ENCODE measurements at places on chromosomes 7 and 10.

GRCh38 chr7:48074204-48074654 lies 14.8 kb upstream of the UPP1 start:
- no peak for DNase-seq

GRCh38 chr10:97640868-97641811 lies 669 bp downstream of the PI4K2A start:
- peak; percentile 52 for DNase-seq

- DNase-seq: no peak
Observed at GRCh38 chr7:131105294-131105798, 222.3 kb upstream of the MKLN1 start.

DNA sequence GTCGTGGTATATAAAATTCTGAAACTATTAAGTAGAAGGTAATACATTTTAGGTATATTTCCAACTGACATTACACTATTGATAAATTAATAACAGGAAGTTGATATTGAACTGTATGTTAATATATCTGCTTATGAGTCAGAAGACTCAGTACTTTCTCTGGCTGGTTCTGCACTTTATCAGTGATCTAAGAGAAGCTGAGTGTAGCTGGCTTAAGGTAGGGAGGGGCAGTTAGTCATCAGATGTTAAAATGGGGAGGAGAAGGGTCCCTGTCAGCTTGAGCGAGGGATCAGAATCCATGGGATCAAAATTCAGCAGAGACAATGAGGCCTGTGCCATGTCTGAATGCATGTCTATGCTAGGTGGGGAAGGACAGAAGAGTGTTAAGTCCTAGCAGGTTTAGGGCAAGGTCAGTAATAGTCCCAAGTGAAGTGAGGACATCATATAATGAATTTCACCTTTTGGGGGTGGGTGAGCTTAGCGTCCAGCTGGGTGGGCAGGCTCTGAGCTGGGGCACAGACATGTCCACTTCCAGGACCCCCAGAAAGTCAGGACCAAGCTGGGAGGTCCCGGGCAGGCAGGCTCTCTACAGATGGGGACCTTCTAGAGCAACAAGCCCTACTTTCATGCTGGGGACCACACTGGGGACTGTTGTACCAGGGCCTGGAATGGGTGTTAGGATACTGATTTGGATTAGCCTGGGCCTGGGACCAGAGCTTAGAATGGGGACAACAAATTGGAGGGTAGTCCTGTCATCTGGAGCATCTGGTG lies 82.9 kb downstream of the WDFY4 start:
- DNase-seq: peak; percentile 8

GRCh38 chr10:4138146-4138721 lies 353.2 kb upstream of the KLF6 start:
- no peak for DNase-seq

DNA sequence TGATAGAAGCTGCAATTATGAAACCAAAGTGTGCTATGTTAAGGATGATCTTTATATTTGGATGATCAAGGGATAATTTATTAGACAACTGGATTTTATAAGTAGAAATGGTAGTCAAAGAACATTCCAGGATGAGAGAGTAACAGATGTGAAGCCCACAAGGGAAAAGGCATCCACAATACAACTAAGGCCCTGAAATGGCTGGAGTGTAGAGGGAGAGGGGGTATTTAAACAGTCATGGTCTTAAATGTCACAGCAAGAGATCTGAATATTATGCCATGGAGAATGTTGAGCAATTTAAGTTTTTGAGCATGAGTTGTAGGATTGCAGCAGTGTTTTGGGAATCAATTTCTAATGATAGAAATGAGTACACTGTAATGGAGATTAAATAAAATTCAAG lies 282.3 kb upstream of the DKK1 start:
- no peak for DNase-seq

DNA sequence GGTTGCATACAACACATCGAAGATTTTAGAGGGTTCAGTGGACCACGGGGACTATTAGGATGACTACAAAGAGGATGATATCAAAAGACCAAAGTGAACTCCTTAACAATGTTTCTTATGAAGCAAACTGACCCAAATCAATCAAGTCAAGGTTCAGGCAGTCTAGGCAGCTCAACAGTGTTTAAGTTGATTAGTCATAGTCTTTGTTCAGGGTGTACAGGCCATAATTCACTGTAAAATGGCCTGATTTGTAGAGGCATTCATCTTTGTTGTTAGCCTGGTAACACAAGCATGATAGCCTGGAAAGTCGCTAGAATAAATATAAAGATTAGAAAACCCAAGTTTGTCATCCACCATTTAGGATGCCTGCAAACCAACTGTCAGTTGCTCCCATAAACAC lies 32.6 kb downstream of the ANTXRL start:
- no peak for DNase-seq

DNA sequence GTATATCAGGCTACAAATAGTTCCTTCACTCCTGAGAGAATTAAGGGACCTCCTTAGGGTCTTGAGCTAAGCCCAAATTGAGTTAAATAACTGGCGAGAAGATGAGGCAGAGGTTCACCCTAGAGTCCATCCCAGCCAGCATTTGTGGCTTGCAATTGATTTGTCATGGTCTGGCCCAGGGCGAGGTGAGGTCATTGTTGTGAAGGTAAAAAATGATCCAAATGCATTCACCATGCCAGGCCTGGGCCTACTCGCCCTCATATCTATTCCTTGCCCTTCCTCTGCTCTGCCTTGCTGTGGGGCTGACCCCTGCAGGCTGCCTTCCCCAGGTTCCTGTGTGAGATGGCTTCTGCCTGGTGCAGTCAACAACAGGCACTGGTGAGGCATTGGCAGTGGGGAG lies 207.2 kb downstream of the ZNF365 start:
- no peak for DNase-seq

DNA sequence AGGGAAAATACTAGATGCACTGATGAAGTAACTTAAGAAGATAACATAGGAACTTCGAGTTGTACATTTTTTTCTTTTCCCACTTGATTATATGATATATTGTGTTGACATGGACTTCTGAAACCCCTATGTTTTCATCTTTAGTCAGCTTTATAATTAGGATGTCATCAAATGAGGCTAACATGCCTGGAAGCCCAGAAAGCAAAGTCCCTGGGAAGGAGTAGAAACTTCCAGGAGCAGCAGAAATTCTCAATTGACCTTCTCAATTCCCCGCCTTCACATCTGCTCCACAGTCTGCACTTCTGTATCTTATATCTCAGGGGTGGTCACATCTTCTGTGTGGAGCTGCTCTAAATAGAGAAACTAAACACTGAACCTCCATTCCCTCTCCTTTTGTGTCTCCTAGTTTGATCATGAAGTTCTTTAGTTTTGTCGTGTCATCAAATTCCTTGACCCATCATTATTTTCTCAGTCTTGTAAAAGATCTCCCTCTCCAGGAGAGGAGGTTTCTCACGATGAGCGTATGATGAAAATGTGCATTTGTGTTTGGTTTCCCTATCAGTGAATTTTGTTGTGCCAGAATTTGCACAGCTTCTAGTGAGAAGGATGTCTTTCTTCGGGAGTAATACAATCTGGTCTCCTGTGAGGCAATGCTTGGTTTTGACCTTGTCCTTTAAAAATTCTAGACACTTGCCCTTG lies 303.3 kb downstream of the SUGCT start:
- DNase-seq: no peak

DNA sequence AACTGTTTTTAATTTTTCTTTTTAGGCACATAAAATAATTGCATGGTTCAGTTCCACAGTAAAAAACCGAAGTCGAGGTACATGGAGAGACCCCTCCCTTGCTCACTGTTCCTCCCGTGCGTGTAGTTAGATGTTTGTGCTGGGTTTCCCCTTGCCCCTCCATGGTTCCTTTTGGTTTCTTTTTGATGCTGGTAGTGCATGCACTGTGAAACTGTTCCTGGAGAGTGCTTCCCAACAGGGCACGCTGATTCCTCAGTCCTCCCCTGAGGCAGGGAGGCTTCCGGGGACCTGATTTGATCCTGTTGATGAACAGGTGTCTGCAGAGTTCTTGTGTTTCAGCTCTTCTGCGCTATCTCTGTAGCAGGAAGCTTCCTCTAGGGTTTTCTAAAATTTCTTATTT lies 69.5 kb downstream of the ADCY1 start:
- DNase-seq: no peak

DNA sequence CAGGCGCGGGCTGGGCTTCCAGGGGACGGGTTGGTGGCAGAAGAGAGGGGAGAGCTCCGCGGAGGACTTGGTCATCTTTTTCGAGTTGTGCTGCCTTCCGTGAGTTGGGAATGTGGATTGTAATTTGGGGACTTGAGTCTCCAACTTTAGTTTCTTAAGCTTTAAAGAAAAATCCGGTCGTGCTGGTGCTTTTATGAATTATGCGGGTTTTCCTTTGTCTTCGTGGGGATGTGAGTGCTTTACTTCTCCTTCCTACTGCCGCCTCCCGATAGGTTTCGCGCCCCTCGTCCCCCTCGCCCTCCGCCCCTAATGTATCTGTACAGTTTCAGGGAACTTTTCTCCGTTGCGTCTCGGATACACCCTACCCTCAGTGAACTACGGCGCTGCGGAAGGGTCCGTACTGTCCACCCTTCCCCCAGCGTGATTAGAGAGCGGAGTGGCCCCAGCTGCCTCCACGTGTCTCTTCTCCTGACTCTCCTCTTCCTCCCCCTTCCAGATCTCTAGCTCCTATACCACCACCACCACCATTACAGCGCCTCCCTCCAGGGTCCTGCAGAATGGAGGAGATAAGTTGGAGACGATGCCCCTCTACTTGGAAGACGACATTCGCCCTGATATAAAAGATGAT lies 649 bp downstream of the SCD start:
- no peak for DNase-seq

DNA sequence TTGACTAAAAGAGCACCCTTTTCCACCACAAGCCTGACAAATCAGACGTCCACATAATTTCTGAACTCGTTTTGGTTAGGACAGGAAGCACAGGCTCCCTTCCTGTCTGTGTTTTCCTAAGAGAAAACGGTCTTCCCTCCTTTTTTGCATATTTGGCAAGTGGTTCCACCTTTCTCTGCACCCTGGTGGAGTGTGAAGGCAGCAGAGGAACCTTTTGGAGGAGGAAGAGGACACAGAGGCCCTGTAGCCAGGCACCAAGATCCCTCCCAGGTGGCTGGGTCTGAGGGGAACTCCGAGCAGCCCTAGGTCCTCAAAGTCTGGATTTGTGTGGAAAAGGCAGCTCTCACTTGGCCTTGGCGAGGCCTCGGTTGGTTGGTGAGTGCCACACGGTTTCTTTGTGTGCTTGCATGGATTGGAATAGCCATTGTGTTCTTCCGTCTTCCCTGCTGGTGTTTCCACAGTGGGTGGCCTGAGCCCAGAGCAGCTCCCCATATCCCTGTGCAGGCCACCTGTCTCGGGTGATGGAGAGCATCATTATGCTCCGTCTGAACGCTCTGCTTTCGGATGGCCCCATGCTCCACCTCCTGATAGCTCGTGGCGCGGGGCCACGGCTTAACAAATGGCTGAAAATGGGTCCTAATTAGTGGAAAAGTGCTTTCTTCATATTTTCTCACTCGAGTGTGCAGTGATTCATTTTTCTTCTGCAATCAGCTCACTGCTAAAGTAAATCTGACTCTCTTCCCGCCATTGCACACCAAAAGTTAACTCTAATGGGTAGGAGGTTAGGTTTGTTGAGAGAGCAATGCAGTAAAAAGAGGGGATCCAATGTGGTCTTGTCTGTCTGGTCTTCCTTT lies 4.2 kb downstream of the IKZF1 start:
- DNase-seq: peak; percentile 68

DNA sequence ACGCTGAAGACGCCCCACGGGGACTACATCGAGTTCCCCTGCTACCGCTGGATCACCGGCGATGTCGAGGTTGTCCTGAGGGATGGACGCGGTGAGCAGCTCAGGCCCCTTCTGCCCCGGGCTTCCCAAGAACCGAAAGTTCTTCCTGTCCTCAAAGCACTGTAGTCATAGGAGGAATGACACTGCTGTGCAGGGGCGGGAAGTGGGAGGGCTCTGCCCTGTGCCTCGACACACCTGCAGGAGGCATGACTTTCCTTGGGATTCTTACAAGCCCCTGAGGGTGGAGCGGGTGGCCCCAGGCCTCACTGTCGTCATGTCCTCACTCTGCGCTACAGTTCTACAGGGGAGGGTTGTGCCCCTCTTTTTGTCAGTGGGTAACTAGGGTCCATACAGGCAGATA lies 8.6 kb downstream of the ALOX5 start:
- no peak for DNase-seq

GRCh38 chr10:47046321-47047126 lies 135.3 kb downstream of the PTPN20 start:
- DNase-seq: no peak

DNA sequence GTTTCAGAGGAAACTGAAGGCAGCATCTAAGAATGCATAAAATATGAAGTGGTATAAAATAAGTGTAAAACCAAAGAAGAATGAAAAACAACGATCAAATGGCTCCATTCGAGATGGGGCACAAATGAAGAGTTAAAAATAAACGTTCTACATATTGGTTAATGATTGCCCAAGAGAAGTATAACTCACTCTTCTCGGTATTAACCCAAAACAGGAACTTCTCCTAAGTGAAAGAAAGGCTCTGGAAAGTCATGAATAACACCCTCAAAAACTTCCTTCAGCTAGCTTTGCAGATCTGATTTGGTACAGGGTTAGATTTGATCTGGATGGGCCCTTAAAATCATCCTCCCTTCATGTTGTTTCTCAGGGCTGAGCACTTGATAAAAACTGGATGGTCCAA lies 94.3 kb upstream of the ADO start:
- no peak for DNase-seq

DNA sequence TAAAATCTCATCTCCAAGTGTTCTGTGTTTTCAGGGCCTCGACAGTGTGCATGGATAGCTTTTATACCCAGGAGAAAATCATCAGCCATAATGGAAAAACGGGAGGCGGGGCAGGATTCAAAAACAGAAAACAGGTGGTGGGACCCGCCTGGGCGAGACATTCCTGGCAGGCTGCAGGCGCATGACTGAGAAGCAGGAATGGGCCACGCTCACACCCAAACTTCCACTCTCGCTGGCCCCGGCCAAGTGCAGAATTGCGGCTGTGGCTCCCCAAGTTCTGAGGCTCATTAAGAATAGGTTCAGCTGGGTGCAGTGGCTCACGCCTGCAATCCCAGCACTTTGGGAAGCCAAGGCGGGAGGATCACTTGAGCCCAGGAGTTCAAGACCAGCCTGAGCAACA lies 60.6 kb downstream of the C10orf143 start:
- DNase-seq: no peak

DNA sequence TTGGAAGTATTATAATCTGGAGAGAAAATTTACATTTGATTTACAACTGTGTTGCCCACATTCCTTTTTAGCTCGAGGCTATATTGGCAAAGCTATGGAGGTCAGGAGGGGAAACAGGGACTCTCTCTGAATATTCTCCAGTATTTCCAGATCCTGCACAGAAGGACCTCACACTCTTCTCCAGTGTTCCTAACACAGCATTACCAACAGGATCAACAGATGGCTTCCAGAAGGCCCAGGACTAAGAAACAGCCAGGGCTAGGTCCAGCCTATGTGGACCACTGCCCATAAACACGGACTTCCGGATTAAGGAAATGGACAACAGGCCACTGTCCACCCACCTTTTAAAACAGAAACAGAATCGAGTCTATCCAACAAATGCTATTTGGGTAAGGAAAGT lies 65.3 kb downstream of the CHCHD3 start:
- no peak for DNase-seq

- no peak for DNase-seq
Observed at GRCh38 chr10:133608855-133609254, 17.7 kb downstream of the FRG2B start.
